ENCODE measurements at places on chromosomes 12 and 14.

DNA sequence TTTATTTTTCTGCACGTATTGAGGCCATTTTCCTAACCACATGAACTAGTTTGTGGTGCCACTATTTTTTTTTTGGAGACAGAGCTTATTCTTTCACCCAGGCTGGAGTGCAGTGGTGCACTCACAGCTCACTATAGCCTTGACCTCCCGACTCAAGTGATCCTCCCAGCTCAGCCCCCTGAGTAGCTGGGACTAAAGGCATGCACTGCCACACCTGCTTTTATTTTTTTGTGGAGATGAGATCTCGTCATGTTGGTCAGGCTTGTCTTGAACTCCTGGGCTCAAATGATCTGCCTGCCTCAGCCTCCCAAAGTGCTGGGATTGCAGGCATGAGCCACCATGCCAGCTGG, 60.1 kb downstream of the DIP2B start:
- DNase-seq: no peak

- no peak for DNase-seq
These were observed 49.5 kb upstream of the KTN1 start for GRCh38 chr14:55530464-55530863.

DNA sequence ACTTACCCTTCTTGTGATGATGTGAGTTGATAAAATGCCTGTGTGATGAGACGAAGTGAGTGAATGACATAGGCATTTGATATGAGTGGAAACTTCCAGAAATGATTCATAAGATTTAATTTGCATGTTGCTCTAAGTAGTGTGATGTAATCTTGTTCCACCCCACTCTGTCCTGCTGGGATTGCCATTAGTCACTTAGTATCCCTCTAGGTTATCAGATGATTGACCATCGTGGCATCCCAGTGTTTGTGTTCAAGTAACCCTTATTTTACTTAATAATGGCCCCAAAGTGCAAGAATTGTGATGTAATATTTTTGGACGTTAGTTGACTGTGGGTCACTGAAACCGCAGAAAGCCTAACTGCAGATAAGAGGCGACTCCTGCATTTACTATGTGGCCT, 214.4 kb upstream of the DIO2 start:
- DNase-seq: no peak

DNA sequence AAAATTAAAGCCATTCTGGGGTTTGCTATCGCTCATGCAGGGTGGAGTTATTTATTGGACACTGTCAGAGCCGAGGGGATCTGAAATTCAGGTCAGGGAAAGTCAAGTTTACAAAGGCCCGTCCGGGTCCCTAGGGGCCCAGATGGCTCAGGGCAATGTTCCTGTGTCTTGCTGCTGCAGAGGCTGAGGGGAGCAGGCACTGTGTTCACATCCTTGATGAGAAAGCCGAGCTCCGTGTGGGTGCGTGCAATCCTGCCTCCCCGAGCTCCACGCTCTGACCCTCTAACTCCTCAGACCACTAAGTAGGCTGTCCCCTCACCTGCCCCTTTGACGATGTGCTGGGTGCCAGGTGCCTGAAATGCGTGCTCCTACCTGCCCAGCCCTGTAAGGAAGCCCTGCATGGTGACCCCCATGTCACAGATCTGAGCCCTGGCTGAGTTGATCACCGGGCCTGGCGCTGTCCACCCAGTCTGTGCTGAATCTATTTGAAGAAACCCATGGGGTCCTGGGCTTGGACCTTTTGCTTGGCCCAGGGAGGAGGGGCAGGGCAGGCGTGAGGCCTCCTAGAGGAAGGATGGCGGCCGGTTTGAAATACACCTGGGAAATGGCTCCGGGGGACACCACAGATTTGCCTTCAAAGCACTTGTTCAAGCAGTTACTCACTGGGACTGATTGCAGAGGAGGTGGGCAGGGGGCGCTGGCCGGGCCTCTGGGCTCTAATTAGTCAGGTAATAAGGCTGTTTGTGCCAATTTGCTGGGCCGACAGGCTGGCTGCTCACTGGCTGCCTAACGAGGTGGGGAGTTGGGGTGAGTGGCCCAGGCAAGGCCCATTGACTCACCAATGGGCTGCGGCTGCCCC, 204.3 kb downstream of the KIF26A start:
- DNase-seq: no peak

- no peak for DNase-seq
These were observed 20.1 kb downstream of the NGB start for GRCh38 chr14:77250927-77251326.

DNA sequence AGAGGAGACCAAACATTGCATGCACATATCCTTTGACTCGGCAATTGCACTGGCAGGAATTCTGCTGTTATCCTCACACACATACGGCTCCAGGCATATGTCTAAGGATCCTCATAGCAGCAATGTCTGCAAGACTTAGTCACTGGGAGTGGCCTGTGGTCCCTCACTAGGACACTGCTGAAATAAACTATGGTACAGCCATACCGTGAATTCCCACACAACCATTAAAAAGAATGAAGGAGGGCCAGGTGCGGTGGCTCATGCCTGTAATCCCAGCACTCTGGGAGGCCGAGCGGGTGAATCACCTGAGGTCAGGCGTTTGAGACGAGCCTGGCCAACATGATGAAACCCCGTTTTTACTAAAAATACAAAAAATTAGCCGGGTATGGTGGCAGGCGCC, 105.1 kb downstream of the ZFP36L1 start:
- DNase-seq: no peak

DNA sequence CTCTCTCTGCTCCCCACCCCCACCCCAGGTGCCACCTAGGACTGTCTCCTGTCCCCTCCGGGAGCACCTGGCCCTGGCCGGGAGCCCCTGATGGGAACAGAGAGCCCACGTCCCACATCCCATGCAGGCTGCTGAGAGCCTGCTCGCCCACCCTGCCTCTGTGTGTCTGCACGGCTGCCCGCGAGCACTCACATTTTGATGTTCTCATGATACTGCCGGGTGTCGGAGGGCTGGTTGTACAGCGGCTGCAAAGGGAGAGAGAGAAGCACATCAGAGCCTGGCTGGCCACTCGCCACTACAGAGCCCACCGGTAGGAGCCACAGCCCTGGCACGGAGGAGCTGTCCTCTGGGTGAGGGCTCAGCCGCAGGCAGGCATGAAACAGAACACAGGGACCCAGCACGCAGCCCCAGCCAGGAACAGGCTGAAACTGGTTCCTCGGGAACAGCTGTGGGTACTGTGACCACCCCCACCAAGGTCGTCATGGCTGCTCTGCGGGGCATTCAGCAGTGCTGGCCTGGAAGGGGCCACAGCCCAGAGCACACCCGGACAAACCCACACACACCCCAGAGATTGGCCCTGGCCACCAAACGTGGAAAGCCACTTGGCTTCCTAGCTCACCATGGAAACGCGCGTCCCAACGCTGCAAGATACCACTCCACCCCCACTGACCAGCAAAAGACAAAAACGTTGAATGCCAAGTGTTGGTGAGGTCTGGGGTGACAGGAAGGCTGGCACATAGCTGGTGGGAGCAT, 117.6 kb downstream of the NCOR2 start:
- no peak for DNase-seq

DNA sequence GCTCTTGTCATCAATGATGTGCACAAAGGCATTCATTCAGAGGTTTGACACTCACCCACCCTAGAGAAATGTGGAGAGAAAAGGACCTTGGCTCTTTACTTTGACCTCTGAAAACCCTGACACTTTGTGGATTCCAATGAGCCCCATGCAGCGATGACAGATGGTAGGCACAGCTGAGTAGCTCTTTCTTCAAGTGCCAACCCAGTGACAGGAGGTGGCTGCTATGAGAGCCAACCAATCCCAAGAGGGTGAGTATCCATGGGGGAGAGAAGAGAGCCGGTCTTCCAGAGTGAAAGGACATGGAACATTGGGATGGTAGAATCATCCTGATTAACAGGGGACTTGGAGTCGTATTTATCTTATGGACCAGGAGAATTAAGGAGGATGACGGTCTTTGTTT, 17.8 kb downstream of the SLC8A3 start:
- no peak for DNase-seq

GRCh38 chr14:95226801-95227200, 69.5 kb upstream of the DICER1 start:
- DNase-seq: no peak
